ENCODE measurements at places on chromosomes 3 and 15. TPM values are rescaled to one million over a fixed set of nuclear protein-coding genes. Genes with fewer than 3 reads are reported as not detected.

Gene FMN1
- polyA plus RNA-seq, result 1.3 TPM

Gene HDGFL3
- 68.1 TPM for polyA plus RNA-seq

Gene ISLR
- polyA plus RNA-seq, result 24.8 TPM

Gene IL16
- 6.5 TPM for polyA plus RNA-seq

Gene PP2D1
- not detected for polyA plus RNA-seq

Gene SRGAP3
- polyA plus RNA-seq, result 0.26 TPM

Gene ZSCAN29
- 4.2 TPM for polyA plus RNA-seq

Gene ZNF660
- polyA plus RNA-seq, result 1.1 TPM

Gene VILL
- polyA plus RNA-seq, result 15.4 TPM

Gene ZNF80
- not detected for polyA plus RNA-seq

Gene SH2D7
- not detected for polyA plus RNA-seq

Gene CFAP92
- not detected for polyA plus RNA-seq

Gene KBTBD12
- polyA plus RNA-seq, result 4.1 TPM

Gene PIGX
- polyA plus RNA-seq, result 15.3 TPM

Gene WHAMM
- polyA plus RNA-seq, result 4.2 TPM

Gene AP3B2
- polyA plus RNA-seq, result 1.6 TPM

Gene COLQ
- 16.6 TPM for polyA plus RNA-seq

Gene ADAMTS17
- 0.41 TPM for polyA plus RNA-seq

Gene C3orf52
- polyA plus RNA-seq, result 1.3 TPM

Gene SIAH2
- 9.1 TPM for polyA plus RNA-seq

Gene CAND2
- polyA plus RNA-seq, result 2.6 TPM

Gene RARRES1
- 17.8 TPM for polyA plus RNA-seq

Gene GUCA1C
- not detected for polyA plus RNA-seq

Gene RUBCN
- polyA plus RNA-seq, result 6.9 TPM

Gene TERC
- polyA plus RNA-seq, result not detected

Gene EPHA3
- polyA plus RNA-seq, result 2.8 TPM
